ENCODE measurements at places on chromosomes 11 and 22.
A peak's percentile ranks its signal among the peaks of the same experiment; 100 is the strongest.

DNA sequence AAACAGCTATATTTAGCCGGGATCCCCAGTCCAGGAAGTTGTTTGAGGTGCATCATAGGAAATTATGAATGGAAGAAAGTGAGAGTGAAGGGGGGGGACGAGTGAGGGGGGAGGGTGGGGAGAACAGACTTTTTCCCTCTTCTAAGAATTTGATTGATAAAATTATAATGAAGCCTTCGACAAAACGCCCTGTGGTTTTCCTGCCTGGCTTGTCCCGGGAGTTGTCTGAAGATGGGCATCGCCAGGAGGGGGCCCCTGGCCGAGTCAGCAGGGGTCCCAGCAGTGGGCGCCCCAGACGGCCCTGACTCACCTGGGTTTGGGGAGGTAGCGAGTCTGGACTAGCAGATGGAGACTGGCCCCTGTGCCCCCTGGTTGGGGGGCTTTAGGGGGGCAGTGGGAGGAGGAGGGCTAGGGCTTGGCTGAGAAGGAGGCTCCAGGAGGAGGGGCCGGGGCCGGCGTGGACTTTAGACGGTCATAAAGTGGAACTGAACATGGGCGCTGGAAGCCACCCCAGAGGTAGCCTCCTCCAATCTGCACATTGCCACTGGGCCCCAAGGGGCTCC is 336 bp upstream of the LIF start:
- no peak for DNase-seq

GRCh38 chr11:34444428-34444827 is 5.7 kb downstream of the CAT start:
- DNase-seq, result no peak

- no peak for DNase-seq
Observed at GRCh38 chr11:82869657-82870056, 30.6 kb downstream of the PRCP start.

- peak; percentile 19 for DNase-seq
Observed at GRCh38 chr22:27842669-27843431, 41.3 kb upstream of the MN1 start.

GRCh38 chr11:67312187-67313021 is 9.1 kb downstream of the SSH3 start:
- DNase-seq, result peak; percentile 80

Measured in Peyer's patch (tissue), 4 donors.